ENCODE measurements at places on chromosomes 16 and 17. TPM values are rescaled to one million over a fixed set of nuclear protein-coding genes. Genes with fewer than 3 reads are reported as not detected.

PDILT gene
- total RNA-seq, result not detected

TBC1D3I gene
- 0.13 TPM for total RNA-seq

DNA sequence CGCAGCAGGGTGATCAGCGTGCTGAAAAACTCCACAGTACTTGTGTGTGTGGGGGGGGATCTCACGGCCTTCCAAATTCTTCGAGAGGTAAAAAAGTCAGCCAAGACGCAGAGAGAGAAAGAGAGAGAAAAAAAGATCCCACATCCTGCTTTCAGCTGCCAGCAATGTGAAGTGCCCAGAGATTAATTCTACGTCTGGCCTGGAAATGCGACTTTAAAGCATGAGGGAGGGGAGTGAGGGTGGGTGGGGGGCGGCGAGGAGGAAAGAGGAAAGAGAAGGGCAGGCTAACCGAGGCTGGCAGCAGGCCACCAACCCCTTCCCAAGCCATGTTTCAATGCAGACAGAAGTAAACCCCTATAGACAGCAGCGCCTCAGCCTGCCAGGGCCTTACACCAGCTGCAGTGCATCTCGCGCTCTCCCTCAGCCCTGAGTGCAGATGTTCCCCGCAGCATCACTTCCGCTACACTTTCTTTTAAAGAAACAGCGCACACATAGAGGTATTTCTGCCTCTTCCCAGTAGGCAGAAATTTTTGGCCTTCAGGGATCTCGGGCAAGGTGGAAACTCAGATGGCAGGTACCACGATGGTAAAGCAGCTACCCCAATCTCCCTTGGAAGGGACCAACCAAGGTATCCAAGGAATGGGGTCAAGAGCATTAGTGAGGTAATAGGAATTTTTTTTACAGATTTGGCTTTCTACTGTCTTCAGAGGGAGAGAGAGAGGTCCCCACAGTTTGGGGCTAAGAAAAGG is 87.8 kb downstream of the SMG6 start:
- H3K27ac ChIP-seq, result peak overlapping the region; percentile 94
- H3K36me3 ChIP-seq, result no peaks in the 10 kb centered on the region
- peaks cover 21% of the 10 kb centered on the region for H3K4me1 ChIP-seq
- DNase-seq, result peak; percentile 82
- peak overlapping the region; percentile 2 for H3K4me3 ChIP-seq

DNA sequence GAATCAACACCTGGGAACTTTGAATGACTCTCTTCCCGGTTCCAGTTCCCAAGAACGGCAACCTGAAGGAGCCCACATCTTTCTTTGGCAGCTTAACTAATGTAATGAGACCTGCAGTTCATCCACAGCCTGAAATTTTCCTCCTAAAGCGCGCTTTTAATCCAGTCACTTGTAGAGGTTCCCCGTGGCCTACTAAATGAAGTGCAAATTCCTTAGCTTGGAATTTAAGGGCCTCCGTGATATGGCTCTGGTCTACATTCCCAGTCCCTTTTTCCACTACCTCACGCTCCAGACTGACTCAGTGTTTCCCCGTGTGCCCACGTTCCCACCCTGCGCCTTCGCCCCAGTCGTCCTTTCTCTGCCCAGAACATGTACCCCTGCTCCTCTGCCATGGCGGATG is 27.2 kb downstream of the FZD2 start:
- no peak overlapping the region for H3K27ac ChIP-seq
- H3K4me3 ChIP-seq, result no peak overlapping the region
- H3K36me3 ChIP-seq, result no peaks in the 10 kb centered on the region
- H3K4me1 ChIP-seq, result peaks cover 5% of the 10 kb centered on the region
- no peak for DNase-seq
- no peaks in the 10 kb centered on the region for H3K27me3 ChIP-seq

- H3K27me3 ChIP-seq, result no peaks in the 10 kb centered on the region
- no peaks in the 10 kb centered on the region for H3K4me1 ChIP-seq
Observed at GRCh38 chr16:57563761-57564160, 21.3 kb downstream of the ADGRG5 start.

Measured in ovary (tissue), 10 donors.